ENCODE measurements at places on chromosomes 16 and 17. TPM values are rescaled to one million over a fixed set of nuclear protein-coding genes. Genes with fewer than 3 reads are reported as not detected.

DNA sequence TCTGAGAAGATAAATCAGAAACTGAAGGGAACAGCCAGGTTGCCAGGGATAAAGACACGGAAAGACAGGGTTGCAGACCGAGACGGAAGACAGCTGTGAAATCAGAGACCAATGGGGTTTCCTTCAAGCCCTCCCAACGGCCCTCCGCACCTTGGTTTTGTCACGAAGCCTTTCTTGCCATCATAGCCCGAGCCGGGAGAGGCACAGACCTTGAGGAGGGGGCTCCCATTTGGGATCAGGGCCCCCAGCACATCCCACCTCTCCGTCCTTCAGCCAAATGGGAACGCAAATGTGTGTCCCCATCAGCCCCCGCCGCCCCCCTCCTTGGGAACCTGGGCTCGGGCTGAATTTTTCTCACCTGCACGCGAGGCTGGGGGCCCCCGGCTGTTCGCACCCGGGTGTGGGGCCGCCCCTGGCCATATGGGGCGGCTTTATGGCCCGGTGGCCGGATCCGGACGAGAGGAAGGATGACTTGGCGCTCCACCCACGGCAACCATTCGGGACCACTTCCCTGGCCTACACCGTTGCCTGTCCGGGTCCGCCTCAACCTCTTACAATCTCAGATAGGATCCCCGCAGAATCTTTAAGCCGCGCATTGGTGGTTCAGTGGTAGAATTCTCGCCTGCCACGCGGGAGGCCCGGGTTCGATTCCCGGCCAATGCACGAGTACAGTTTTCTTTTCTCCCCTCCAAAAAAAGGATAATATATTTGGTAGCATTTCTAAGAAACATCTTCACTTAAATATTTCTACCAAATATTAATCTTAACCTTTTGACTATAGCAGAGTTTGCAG lies 1.4 kb upstream of the HES7 start:
- peaks cover 74% of the 10 kb centered on the region for H3K27me3 ChIP-seq
- DNase-seq = peak; percentile 97
- H3K36me3 ChIP-seq = no peaks in the 10 kb centered on the region
- H3K4me1 ChIP-seq = peaks cover 46% of the 10 kb centered on the region

- H3K36me3 ChIP-seq = no peaks in the 10 kb centered on the region
- H3K4me3 ChIP-seq = no peak overlapping the region
- no peak for DNase-seq
- peaks cover 8% of the 10 kb centered on the region for H3K4me1 ChIP-seq
- H3K27ac ChIP-seq = no peak overlapping the region
These were observed 29.7 kb upstream of the KIF2B start for GRCh38 chr17:53792997-53793396.

DNA sequence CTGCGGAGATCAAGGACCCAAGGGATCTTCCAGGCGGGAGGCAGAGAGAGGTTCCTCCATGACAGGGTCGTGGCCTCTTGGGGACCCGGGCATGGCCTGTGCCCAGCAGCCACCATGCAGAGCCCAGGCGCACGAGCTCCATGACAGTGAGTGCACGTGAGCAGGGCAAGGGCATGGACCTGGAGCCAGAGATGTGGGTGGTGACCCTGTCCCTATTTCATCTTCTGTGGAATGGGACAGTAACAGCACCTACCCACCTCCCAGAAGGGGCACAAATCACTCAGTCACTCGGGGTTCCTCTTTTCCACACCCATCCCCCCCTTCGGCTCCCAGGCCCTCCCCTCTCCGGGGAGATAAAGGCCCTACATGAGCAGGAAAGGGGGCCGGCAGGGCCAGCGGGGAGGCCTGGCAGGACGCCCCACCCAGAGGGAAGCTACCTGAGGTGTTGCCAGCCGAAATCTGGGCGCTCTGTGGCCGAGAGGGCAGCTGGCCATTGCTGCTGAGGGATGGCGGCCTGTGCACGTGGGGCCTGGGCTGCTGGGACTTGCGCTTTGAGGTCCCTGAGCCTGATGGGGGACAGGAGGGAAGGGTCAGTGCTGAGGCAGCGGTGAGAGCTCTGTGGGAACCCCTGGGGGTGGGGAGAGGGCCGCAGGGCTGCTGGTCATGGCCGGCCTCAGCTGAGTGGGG lies 10.4 kb downstream of the UBALD2 start:
- H3K36me3 ChIP-seq = no peaks in the 10 kb centered on the region
- peaks cover 14% of the 10 kb centered on the region for H3K4me1 ChIP-seq
- DNase-seq = no peak
- H3K27me3 ChIP-seq = no peaks in the 10 kb centered on the region
- no peak overlapping the region for H3K27ac ChIP-seq
- no peak overlapping the region for H3K4me3 ChIP-seq

DNA sequence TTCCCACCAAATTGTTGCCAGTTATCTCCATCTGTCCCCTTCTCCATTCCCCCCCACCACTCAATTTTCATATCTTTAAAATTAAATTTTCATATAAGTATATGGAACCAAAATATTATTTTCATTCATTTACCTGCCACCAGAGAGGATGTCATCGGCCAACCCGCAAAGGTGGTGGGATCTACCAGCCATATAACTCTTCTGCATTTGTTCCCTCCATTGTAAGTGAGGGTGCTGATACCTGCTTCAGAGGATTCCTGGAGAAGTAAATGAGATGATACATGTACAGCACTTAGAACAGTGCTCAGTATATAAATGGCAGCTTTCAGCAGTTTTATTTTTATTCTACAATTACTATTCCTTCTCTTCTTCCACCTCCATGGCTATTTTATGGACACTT lies 15.0 kb downstream of the HLF start:
- no peak overlapping the region for H3K4me3 ChIP-seq
- DNase-seq = no peak
- H3K36me3 ChIP-seq = no peaks in the 10 kb centered on the region
- H3K27ac ChIP-seq = no peak overlapping the region
- peaks cover 24% of the 10 kb centered on the region for H3K27me3 ChIP-seq
- H3K4me1 ChIP-seq = peaks cover 3% of the 10 kb centered on the region

GRCh38 chr16:2016407-2016922 lies 3.1 kb upstream of the NPW start:
- no peak overlapping the region for H3K4me3 ChIP-seq
- no peaks in the 10 kb centered on the region for H3K36me3 ChIP-seq
- no peak for DNase-seq
- H3K27ac ChIP-seq = no peak overlapping the region
- H3K27me3 ChIP-seq = peaks cover 34% of the 10 kb centered on the region
- peaks cover 4% of the 10 kb centered on the region for H3K4me1 ChIP-seq

GRCh38 chr17:8503368-8503767 lies 67.7 kb downstream of the NDEL1 start:
- DNase-seq = no peak
- H3K27ac ChIP-seq = no peak overlapping the region
- H3K27me3 ChIP-seq = no peaks in the 10 kb centered on the region
- no peaks in the 10 kb centered on the region for H3K4me1 ChIP-seq
- H3K36me3 ChIP-seq = peaks cover 45% of the 10 kb centered on the region

DNA sequence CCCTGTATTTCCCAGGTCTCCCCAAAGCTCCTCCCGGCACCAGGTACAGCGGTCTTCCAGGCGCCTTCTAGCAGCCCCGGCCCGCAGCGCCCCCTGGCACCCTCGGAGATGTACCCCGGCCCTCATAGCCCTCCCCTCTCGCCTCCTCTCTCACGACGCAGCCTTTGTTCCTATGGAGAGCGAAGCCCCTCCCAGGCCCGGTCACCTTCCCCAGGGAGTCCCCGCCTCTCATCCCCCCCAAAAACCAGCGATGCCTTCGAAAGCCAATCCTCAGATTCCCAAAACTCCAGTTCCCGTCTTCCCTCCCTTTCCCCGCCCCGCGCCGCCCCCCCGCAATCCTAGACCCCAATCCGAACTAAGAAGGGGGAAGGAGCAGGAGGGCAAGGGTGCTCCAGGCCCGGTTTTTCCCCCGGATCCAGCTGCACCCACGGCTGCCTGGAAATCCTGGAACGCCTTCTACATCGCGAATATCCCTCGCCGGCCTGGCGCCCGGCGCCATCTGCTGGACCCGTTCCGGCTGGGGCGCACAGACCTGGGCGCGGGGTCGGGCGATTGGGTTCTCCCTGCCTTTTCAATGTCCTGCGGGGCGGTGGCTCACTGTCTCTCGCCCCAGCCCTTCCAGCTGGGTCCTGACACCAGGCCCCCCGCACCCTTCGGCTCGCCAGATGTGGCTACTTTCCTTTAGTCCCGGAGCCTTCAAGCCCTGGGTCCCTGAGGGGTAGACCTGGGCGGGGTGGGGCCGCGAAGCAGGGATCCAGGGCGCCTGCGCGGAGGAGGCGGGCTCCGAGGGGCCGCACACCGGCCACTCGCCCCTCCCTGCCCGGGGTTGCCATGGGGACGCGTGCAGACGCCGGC lies at the start of gene DNAH2:
DNAH2 (plus strand) TSS at position 844 of the 855 bp plus-strand sequence. CDS start 1,991 bp downstream, outside the sequence.
- H3K27ac ChIP-seq = peak within 1 kb of the TSS; percentile 89
- H3K4me3 ChIP-seq = peak within 1 kb of the TSS; percentile 86
- peaks cover 52% of the 10 kb centered on the region for H3K27me3 ChIP-seq
- peaks cover 21% of the 10 kb centered on the region for H3K4me1 ChIP-seq
- peak; percentile 87 for DNase-seq
- H3K36me3 ChIP-seq = no peaks in the 10 kb centered on the region

UBE2O gene
- total RNA-seq = 42.7 TPM

- H3K4me1 ChIP-seq = peaks cover 11% of the 10 kb centered on the region
- DNase-seq = no peak
- H3K27me3 ChIP-seq = no peaks in the 10 kb centered on the region
- peaks cover 2% of the 10 kb centered on the region for H3K36me3 ChIP-seq
- H3K4me3 ChIP-seq = no peak overlapping the region
These were observed 1.8 kb upstream of the PRSS53 start for GRCh38 chr16:31090540-31090939.

DNA sequence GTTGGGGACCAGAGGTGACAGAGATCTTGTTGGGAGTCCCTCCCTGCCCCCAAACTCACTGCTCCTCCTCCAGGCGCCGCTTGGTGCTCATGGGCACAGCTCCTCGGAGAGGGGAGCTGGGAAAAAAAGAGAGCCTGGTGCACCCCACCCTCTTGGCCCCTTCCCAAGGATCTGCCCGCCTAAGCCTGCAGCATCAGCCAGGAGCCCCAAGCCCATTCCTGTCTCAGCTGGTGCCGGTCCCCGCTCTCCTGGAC lies 400 bp downstream of the HCFC1R1 start:
- H3K4me1 ChIP-seq = peaks cover 39% of the 10 kb centered on the region
- peaks cover 8% of the 10 kb centered on the region for H3K27me3 ChIP-seq

GRCh38 chr16:54431041-54431996 lies 144.7 kb upstream of the IRX3 start:
- H3K27me3 ChIP-seq = peaks cover 32% of the 10 kb centered on the region
- H3K36me3 ChIP-seq = no peaks in the 10 kb centered on the region
- H3K27ac ChIP-seq = peak overlapping the region; percentile 83
- DNase-seq = no peak
- H3K4me1 ChIP-seq = peaks cover 19% of the 10 kb centered on the region

Data from mesothelial cell of epicardium (in vitro differentiated cells).